ENCODE measurements at places on chromosomes 7 and 10. TPM values are rescaled to one million over a fixed set of nuclear protein-coding genes. Genes with fewer than 3 reads are reported as not detected.

ZNF804B gene
- not detected for total RNA-seq

ASIC3 gene
- 6.0 TPM for total RNA-seq

GRCh38 chr10:56360967-56361612 is at the start of gene ZWINT:
Gene ZWINT, minus strand, starts transcription at chr10:56361259. Its CDS starts 23 bp downstream, at chr10:56361236.
- peaks cover 56% of the 10 kb centered on the region for H3K4me1 ChIP-seq
- DNase-seq, result peak; percentile 95
- H3K27me3 ChIP-seq, result no peaks in the 10 kb centered on the region
- peak within 1 kb of the TSS; percentile 95 for H3K27ac ChIP-seq
- H3K4me3 ChIP-seq, result peak within 1 kb of the TSS; percentile 98

DNA sequence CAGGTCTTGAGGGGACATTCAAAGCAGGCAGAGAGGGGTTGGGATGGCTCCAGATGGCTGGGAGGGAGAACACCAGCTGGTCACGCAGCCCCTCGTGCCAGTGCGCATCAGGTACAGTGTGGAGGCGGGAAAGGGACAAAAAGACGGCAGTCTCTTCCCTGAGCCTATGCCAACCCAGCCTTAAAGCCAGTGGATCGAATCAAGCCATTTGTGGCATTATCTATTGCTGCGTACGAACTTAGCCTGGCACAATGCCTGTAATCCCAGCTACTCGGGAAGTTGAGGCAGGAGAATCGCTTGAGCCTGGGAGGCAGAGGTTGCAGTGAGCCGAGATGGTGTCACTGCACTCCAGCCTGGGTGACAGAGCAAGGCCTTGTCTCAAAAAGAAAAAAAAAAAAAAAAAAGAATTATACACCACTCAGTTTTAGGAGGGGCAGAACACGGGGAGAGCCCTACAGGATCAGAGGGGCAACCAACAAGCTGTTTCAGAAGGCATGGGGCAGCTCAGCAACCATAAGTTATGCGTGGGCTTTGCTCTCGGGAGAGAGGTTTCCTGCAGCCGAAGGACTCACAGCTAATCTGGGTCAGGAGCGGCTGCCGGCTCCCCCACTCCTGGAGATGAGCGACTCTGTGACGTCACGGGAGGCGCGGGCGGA is 356 bp upstream of the NDUFB2 start:
- H3K36me3 ChIP-seq, result peaks cover 15% of the 10 kb centered on the region
- peak overlapping the region; percentile 98 for H3K27ac ChIP-seq
- no peaks in the 10 kb centered on the region for H3K27me3 ChIP-seq

DNA sequence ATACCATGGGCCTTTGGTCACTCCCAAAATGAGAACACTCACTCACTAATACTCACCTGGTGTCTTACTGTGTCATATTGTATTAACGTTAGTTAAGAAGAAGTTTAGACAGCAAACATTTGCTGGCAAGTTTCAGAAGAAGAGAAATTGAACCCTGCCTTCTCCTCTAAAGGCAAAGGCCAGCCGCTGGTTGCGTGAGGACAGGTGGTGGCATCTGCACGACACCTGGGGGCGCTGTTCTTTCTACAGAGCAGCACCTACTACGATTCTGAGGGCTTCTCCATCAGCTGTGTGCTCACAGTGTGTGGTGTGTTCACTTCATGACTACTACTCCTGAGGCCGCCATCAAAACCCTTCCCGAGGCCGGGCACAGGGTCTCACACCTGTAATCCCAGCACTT is 17.9 kb upstream of the CLEC2L start:
- DNase-seq, result peak; percentile 18
- no peak overlapping the region for H3K27ac ChIP-seq
- no peaks in the 10 kb centered on the region for H3K27me3 ChIP-seq
- H3K4me1 ChIP-seq, result no peaks in the 10 kb centered on the region

DNA sequence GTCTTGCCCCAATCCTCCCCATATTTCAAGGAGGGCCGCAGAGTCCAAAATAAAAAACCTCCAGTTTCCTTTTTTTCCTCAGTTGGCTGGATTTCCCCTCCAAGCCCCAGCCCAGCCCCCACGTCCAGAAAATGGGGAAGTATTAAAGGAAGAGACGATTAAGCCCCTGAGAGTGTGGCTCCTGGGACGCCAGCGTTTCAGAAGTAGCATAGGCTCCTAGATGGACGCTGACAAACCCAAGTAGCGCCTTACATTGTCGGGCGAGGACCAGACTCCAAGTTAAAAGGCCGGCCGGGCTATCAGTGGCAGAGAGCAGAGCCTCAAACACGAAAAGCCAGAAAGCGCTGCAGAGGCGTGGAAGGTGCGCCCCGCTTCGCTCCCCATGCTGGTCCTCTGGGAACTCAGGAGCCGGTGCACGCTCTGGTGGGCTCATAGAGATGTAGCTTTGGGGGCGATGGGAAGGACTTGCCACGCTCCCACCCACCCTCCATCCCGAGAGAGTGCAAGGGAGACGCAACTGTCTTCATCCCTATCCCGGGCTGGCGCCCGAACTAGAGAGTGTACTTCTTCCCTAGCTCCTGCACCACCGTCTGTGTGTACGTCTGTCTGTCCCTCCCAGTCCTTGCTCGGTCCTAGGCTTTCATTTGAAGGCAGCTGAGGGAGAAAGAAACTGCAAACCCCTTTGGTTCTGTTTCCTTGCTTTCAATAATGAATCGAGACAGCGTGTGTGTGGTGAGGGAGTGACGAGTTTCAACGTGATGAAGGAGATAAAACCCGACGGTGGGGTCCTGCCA is 6.3 kb upstream of the EMX2 start:
- H3K4me3 ChIP-seq, result no peak overlapping the region
- H3K4me1 ChIP-seq, result no peaks in the 10 kb centered on the region
- H3K36me3 ChIP-seq, result no peaks in the 10 kb centered on the region
- H3K27me3 ChIP-seq, result peaks cover 84% of the 10 kb centered on the region
